ENCODE measurements at places on chromosomes 12 and 14.

- no peak for DNase-seq
Measured at GRCh38 chr14:94144765-94145164, 15.4 kb upstream of the IFI27L2 start.

GRCh38 chr12:49232940-49233841 lies 31.7 kb upstream of the TUBA1C start:
- no peak for DNase-seq

- peak; percentile 63 for DNase-seq
Measured at GRCh38 chr14:75279153-75279762, 630 bp downstream of the FOS start.

GRCh38 chr14:51533872-51534553 lies 117.7 kb upstream of the FRMD6 start:
- DNase-seq, result no peak

GRCh38 chr12:109477185-109477962 lies at the start of the genes KCTD10 and UBE3B:
KCTD10 (minus strand) TSS chr12:109477300; CDS start chr12:109477262, 38 bp downstream.
UBE3B (plus strand) TSS chr12:109477634; CDS start chr12:109483552, 5,918 bp downstream.
- peak; percentile 89 for DNase-seq

DNA sequence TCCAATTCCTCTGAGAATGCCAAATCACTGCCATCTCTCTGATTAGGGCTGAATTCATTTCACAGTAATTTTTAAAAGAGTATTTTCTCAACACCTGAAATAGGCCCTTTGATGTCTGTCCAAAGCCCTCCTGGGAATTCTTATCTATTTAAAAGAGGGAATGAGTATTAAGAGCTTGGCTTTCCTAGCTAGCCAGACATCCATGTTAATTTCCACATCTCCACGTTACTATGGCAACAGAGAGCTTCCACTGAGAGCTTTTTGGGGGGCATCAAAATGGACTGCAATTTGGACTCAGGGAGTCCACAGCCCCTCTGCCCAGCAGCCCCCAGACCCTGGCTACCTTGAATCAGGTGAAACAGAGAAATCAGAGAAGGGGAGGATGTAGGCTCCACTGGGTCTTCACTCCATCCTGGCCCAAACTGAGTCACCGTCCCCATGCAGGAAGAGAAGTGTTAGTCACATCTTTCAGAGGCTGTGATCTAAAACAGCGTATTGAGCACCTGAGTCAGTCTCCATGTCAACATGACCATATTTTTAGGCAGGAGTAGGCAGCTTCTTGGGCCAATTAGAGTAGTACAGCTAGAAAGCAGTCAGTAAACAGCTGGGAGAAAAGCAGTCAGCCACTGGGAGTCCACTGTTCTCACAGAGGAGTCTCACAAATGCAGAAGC lies 7.0 kb upstream of the FICD start:
- DNase-seq, result no peak

- no peak for DNase-seq
Measured at GRCh38 chr14:76780875-76781647, 19.8 kb downstream of the VASH1 start.

- no peak for DNase-seq
Measured at GRCh38 chr14:88879022-88879421, 54.6 kb downstream of the TTC8 start.

GRCh38 chr14:51302295-51303030 lies 62.4 kb downstream of the TMX1 start:
- no peak for DNase-seq

GRCh38 chr12:124018539-124018938 lies 45.5 kb downstream of the ZNF664 start:
- DNase-seq, result no peak

All from activated naive CD8-positive, alpha-beta T cell treated with anti-CD3 and anti-CD28 coated beads, Interleukin-2, amount 50 U/mL, for 24 hours (primary cell).